ENCODE measurements at places on chromosomes 5 and 9.

GRCh38 chr5:172723508-172723907 lies 47.5 kb downstream of the DUSP1 start:
- no peak for DNase-seq

GRCh38 chr9:133460405-133461175 lies 812 bp downstream of the CACFD1 start:
- DNase-seq, result peak; percentile 67

DNA sequence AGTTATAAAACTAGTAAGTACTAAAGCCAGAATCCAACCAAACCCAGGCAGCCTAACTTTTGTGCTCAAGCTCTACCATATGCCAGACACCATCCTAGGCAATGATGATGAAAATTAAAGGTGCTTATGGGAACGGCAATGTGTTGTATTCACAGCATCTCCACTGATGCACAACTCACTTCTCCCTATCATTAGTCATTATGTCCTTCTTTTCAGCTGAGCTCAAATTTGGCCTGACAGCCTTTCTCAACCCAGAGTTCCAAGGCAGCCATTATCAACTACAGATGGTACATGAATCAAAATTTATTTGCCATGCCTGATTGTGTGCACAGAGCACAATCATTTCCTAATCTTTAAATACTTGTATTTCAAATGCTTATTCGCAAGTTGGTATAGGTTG lies 121.6 kb upstream of the TNPO1 start:
- DNase-seq, result no peak

GRCh38 chr5:35443803-35444595 lies 173.7 kb upstream of the SPEF2 start:
- DNase-seq, result no peak

DNA sequence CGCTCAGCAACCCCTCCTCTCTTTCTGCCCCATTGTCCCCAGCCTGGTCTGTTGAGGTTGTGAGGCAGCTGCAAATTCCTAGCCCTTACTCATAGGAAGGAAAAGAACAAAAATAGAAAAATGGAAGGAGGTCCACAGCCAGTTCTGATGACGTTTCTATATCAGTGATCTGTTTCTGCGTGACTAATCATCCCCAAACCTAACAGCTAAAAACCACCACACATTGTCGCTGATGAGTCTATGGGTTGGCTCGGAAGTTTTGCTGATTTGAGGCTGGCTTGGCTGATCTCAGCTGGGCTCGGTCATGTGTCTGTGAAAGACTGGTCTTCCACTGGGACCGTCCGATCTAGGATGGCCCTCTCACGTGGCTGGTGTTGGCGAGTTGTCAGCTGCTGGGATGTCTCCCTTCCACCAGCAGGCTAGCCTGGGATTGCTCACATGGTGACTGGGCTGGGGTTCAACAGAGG lies 200.6 kb upstream of the ZNF618 start:
- no peak for DNase-seq

- DNase-seq, result no peak
Observed at GRCh38 chr9:93128715-93129224, 5.3 kb downstream of the NINJ1 start.

- no peak for DNase-seq
Observed at GRCh38 chr9:7153566-7153965, 395.8 kb downstream of the KDM4C start.

DNA sequence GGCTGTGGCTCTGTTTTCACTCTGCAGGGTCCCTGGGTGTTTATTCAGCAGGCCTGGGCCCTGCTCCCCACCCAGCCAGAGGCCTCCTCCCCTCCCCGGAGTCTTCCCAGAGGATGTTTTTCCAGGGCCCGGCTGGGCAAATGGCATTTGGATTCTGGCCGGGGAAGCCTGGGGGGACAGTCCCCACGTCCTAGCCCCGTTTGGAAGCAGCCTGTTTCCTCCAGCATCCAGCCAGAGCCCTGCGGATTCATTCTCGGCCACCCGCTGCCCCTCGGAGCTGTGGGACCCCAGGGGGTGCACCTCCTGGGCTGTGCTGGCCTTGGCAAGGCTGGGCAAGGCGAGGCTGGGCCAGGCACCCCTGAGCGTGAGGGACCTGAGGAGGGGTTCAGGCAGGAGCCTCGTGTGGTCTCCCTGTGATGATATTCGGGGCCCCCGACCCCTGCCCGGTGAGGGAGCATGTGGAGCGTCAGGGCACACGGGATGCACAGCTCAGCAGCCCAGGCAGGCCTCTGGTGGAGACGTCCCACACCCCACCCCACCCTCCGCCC lies 48.8 kb upstream of the EGFL7 start:
- no peak for DNase-seq

GRCh38 chr9:106146066-106146840 lies 451.9 kb downstream of the TMEM38B start:
- no peak for DNase-seq

DNA sequence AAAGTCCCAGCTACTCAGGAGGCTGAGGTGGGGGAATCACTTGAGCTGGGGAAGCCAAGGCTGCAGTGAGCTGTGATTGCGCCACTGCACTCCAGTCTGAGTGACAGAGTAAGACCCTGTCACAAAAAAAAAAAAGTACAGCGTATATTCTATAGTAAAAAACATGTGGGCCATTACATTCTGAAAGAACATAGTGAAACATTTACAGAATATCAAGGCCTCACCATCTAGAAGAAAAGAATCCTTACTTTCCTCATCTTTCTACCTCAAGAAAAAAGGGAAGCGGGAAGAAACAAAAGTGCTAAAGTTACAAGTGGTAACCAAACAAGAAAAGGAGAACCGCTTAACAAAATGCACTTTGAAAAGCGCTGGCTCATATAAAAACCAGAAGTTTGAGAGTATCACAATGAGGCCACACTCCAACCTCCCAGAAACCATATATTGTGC lies 5.7 kb upstream of the SYK start:
- DNase-seq, result no peak

GRCh38 chr9:137457406-137458193 lies 1.5 kb downstream of the NSMF start:
- no peak for DNase-seq

DNA sequence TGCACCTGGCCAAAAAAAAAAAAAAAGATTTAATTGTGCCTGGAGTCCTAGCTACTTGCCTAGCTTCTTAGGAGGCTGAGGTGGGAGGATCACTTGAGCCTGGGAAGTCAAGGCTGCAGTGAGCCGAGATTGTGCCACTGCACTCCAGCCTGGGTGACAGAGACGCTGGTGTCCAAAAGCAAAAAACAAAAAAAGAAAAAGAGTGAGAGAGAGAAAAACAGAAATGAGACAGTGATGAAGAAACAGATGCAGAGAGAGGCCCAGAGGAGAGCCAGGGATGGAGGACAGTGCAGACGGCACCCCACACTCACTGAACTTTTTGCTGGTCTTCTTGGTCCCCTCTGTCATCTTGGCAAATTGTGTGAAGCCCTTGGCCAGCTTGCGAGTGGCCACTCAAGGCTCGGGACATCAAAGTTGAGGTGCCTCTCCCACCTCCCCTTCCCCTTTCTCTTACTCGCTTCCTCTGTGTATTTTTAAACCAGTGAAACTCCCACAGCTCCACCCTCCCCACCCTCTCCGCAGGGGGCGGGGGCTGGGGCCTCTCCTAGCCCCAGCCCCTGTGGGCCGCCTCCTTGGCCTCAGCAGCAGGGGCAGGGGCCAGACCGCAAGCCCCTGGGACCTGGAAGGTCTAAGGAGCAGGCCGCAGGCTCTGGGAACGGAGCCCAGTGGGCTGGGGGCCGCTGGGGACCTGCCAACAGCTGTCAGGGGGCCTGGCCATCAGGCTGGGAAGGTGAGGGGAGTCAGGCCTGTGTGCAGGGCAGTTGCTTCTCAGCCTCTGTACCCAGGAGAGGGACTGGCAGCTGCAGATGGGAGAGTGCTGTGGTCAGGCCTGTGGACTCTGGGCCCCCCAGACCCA lies at the start of gene SH2D3C:
TSS of gene SH2D3C (minus strand) at position 387 of the 856 bp plus-strand sequence. CDS start at position 348, 39 bp downstream.
- DNase-seq, result no peak

DNA sequence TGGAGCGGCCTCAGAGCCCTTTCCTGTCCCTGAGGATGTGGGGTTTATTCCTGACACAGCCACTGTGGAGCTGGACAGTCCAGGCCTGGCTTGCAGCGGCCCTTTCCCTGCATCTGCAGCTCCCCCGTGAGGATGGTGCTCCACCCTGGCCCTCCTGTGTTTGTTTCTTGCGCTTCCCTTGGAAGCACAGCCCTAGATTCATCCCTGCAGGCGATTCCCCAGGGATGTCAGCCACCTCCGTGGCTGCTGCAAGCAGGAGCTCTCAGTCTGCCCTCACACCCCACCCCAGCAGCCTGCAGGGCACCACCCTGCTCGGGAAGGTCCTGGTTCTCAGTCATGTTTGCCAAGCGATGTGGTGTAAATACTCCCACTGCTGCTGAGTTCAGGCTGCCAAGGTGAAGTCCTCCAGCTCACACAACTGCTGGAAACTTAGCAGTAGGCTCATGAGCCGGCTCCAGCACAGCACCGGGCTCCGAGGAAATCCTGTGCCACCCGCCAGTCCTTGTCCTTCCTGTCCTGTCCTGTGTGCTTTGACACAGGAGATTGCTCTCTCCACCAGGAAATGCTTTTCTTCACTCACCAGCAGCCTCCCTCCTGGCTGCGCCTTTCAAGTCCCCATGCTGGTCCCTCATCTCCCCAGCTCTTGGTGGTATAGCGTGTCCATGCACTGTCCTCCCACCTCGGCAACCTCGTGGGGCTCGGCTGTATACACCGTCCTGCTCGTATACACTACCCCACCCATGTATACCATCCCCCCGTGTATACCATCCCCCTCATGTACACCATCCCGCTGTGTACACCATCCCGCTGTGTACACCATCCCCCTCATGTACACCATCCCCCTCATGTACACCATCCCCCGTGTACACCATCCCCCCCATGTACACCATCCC lies 16.2 kb downstream of the ROPN1L start:
- DNase-seq, result no peak

DNA sequence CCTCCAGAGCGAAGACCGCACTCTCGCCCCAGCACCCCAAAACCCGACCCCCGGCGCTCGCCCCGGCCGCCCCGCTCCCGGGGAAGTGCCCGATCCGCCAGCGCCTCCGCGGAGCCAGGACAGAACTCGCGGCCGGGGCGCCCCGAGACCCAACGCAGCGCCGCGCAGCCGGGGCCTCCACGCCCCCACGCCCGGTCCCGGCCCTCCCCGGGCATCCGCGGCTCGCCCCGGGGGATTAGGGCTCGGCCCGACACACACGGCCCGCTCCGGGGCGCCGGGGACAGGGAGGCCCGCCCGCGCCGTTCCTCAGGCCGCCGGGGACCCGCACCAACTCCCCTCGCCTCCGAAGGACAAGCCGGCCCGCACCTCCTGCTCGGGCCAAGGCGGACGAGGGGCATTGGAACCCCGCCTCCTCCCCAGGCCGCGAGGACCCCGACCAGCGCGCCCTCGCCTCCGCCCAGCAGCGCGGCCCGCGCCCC lies 544 bp downstream of the FNBP1 start:
- DNase-seq, result no peak

- no peak for DNase-seq
Observed at GRCh38 chr9:5799314-5799713, 33.6 kb downstream of the ERMP1 start.

DNA sequence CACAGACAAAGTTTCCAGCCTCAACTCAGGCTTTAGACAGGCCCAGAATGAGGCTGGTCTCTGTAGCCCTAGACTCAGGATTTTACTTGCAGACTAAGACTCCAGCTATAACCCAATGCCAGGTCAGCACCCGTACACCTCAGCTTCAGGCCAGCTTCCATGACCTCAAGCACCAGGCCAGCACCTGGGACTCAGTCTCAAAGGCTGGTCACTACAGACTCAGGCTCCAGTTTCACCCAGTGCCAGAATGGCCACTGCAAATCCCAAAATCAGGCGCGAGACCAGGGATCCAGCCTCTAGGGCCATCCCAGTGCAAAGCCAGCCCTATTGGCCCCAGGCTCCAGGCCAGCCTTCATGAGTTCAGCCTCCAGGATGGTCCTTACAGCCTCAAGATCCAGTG lies 44.9 kb downstream of the C9 start:
- DNase-seq, result no peak

DNA sequence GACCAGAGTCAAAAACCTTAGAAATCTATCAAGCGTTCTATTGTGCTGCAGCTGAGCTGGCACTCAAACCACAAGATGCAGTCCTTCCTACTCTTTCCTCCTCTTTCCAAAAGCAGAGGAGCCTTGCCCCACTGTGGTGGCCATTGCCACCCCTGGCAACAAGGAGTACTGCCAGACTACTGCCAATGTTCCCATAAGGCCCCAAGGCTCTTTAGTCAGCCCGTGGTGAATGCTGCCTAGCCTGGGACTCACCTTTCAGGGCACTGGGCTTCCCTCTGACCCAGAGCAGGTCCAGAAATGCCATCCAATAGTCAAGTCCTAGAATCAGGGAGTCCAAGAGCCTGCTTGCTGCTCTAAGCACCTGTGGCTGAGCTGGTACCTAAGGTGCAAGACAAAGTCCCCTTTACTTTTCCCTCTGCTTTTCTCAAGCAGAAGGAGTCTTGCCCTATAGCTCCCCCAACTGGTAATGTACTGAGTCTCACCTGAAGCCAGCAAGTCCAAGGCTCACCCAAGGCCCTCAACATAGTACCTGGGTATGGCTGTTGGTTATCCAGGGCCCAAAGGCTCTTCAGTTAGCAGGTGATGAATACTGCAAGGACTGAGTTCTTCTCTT lies 219.4 kb downstream of the ATPSCKMT start:
- no peak for DNase-seq

GRCh38 chr5:138975098-138975847 lies 100.1 kb upstream of the LRRTM2 start:
- peak; percentile 85 for DNase-seq

DNA sequence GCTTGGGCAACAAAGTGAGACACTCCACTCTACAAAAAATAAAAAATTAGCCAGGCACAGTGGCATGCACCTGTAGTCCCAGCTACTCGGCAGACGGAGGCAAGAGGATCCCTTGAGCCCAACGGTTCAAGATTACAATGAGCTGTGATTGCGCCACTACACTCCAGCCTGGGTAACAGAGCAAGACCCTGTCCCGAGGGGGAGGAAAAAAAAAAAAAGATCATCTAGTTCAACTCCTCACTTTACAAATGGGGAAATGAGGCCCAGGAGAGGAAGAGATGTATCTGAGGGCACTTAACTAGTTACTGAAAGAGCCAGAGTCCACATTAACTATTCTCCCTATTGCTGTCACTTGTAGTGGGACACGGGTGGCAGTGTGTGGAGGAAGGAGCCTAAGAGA lies 13.8 kb downstream of the PDCL start:
- no peak for DNase-seq

DNA sequence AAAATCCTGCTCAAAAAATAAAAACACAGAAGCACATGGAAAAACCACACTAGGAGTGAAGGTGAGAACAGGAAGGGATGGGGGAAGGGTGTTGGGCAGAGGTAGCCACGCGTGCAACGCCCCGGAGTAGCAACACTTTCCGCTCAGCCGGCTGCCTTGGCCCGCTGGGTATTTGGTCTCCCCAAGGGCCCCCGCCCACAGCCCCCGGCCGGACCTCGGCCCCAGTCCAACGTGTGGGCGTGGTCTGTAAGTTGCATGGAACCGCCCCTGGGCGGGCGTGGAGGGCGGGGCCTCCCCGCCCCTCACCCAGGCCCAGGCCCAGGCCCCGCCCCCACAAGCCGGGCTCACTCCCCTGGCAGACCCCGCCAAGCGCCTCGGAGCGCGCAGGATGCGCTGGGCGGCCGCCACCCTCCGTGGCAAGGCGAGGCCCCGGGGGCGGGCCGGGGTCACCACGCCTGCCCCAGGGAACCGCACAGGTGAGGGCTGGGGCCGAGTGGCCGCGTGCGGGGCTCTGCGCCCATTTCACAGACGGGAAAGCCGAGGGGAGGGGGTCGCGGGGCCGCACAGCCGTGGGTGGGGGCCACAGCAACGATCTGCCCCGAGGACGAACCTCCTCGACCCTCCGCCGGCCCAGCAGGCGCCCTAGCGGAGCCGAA lies at the start of gene SUSD3:
TSS of gene SUSD3 (plus strand) at position 347 of the 656 bp plus-strand sequence. CDS start at position 389, 42 bp downstream.
- no peak for DNase-seq
